ENCODE measurements at places on chromosomes 6 and 20. TPM values are rescaled to one million over a fixed set of nuclear protein-coding genes. Genes with fewer than 3 reads are reported as not detected.

- DNase-seq, result peak; percentile 49
- H3K4me1 ChIP-seq, result no peaks in the 10 kb centered on the region
- no peaks in the 10 kb centered on the region for H3K27me3 ChIP-seq
- no peaks in the 10 kb centered on the region for H3K36me3 ChIP-seq
- H3K27ac ChIP-seq, result no peak overlapping the region
- H3K4me3 ChIP-seq, result no peak overlapping the region
Observed at GRCh38 chr20:58139849-58140786, 88.3 kb downstream of the ANKRD60 start.

GRCh38 chr6:122853259-122853995, 64.4 kb downstream of the SMPDL3A start:
- H3K36me3 ChIP-seq, result no peaks in the 10 kb centered on the region
- no peak overlapping the region for H3K4me3 ChIP-seq
- no peaks in the 10 kb centered on the region for H3K27me3 ChIP-seq
- DNase-seq, result no peak

The ENPP4 gene
- 20.4 TPM for total RNA-seq

The LY6G6C gene
- not detected for total RNA-seq

The CGAS gene
- total RNA-seq, result 10.8 TPM

GRCh38 chr20:59832406-59833363, 100.8 kb downstream of the SYCP2 start:
- no peak for DNase-seq
- no peak overlapping the region for H3K27ac ChIP-seq
- no peak overlapping the region for H3K4me3 ChIP-seq
- no peaks in the 10 kb centered on the region for H3K4me1 ChIP-seq

- DNase-seq, result no peak
- no peaks in the 10 kb centered on the region for H3K27me3 ChIP-seq
- H3K36me3 ChIP-seq, result no peaks in the 10 kb centered on the region
- no peak overlapping the region for H3K27ac ChIP-seq
- peaks cover 2% of the 10 kb centered on the region for H3K4me1 ChIP-seq
- H3K4me3 ChIP-seq, result no peak overlapping the region
Observed at GRCh38 chr20:7924692-7925091, 15.6 kb downstream of the HAO1 start.
